ENCODE measurements at places on chromosomes 4 and X.

DNA sequence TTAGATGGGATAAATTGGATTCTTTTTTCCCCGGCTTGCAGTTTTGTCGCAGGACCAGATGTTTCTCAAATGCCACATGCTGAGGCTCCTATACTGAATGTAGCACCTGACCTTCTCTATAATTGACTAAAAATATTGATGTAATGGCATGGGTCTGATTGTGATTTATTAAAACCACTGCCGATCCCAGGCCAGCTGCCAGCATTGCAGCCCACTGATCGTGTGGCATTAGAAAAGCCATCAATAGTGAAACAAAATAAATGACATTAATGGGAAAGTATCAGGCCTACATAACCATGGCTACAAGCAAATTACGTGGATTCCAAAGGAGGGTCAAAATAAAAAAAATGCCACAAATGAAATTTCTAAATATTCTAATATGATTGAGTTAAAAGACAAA lies 98.7 kb downstream of the MAB21L2 start:
- DNase-seq = no peak

DNA sequence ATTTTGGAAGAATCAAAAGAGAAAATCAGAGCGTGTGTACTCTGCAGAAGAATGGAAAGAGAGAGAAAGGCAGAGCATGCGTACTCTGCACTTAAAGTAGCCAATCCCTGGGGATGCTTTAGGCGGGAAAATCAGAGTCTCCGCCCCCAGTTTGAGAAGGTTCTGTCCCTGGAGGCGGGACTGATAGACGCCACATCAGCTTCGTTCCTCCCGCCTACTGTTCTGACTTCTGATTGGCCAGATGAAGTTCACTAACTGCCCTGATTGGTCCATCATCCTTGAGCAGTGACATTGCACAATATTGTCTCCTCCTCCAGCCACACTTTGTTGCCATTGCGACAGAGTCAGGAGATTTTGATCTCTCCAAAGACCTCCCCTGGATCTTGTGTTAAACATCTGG lies 23.8 kb downstream of the SSX1 start:
- no peak for DNase-seq

GRCh38 chrX:69264158-69264581 lies 98.9 kb upstream of the PJA1 start:
- no peak for DNase-seq

DNA sequence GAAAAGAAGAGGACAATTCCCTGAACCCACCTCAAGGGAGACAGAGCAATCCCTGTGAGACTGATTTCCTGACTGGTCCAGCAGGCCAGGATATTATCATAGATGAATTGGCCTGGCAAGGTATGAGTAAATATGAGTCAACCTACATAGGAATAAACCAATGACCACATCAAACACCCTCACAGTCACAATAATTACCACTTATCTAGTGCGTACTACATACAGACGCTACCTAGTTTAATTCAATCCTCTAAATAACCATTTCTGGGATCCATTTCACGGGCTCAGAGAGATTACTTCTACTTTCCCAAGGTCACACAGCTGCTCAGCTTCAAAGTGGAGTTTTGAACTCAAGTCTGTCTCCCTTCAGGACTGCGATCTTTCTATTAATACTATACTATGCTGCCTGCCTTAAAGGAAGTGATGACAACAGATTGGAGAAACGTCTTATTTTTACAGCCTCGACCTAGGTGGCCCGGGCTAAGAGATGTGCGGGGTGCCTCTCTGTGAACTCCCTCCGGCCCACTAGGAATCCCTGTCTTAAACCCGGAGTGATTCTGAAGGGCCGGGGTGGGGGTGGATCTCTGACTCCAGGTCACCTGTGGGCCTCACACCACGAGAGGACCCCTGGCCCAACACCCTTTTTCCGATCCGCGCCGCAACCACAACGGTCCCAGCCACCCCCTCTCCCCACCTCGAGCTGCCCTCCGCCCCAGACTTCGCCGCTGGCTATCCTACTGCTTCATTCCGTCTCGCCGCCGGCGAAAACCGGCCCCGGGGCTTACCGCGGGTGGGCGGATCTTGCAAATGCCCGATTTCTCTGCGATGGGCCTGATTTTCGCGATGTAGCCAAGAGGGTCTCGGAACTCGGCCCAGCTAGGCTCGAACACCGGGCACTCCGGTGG lies 800 bp downstream of the KDM5C start:
- DNase-seq = no peak

- DNase-seq = no peak
These were observed 55.0 kb downstream of the PRPS1 start for GRCh38 chrX:107683124-107683895.

GRCh38 chr4:148998719-148999118 lies 556.5 kb upstream of the NR3C2 start:
- no peak for DNase-seq

- DNase-seq = no peak
These were observed 224.7 kb downstream of the MID1 start for GRCh38 chrX:10395643-10396042.

DNA sequence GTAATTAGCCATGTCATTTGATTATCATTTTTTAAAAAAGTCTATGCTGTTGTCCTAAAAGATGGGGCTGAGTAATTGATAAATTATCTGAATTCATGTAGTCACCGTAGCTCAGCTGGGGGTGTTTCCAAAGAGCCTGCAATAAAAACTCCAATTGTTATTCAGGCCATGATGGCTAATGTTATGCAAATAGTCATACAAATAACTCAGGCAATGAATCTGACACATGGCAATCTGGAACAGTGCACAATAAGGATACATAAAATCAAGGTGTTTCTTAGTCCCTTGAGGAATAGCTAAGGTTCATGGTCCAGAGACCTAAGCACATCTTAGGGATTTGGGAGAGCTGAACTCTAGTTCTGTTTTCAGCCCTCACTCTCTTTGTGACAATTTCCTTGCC lies 15.2 kb downstream of the MMRN1 start:
- no peak for DNase-seq

DNA sequence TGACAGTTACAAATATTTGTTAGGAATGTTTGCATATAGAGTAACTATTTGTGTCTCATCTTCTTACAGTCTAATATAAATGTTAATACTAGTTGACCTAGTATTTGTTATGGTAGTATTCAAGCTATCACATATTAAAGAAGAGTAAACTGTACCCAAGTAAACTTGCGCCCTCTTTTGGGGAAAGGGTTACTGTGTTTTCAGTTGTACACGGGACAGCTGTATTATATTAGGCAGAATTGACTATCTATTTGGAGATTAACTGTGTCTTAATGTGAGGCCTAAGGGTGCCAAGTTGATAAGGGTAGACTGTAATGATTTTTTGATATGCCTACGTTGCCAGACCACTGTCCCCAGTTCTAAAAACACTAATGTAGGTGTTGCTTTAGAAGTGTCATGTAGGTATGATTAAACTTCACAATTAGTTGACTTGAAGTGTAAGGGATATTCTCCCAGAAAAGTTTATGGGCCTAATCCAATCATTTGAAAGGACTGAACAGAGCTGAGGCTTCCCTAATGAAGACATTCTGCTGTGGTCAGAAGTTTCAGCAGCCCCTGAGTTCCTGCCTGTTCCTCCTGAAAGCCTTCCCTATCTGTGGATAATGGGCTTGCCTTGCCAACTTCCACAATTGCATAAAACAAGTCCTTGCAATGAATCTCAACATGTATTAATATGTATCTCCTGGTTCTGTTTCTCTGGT lies 172.8 kb upstream of the CXCL13 start:
- DNase-seq = no peak

DNA sequence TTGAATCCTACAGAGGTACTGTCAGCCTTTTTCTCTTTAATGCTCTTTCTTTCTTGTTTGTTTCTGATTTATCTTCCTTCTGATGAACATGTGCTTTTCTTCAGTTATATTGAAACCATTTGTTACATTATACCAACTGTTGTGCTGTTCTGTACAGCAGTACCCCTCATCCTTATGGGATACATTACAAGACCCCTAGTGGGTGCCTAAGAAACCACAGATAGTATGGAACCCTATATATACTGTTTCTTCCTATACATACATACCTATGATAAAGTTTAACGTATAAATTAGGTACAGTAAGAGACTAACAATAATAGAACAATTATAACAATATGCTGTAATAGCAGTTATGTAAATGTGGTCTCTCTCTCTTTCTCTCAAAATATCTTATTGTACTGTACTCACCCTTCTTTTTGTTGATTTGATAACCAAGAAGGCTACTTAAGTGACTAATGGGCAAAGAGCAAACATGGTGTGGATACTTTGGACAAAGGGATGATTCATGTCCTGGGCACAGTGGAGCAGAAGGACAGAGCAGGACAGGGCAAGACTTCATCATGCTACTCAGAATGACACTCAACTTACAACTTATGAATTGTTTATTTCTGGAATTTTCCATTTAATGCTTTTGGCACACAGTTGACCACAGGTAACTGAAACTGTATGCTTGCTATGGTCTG lies 10.7 kb upstream of the YIPF7 start:
- DNase-seq = no peak

GRCh38 chrX:21659320-21659719 lies 1.2 kb upstream of the KLHL34 start:
- DNase-seq = no peak

Data from stimulated activated CD8-positive, alpha-beta memory T cell treated with anti-CD3 and anti-CD28 coated beads, Interleukin-2, amount 100 ng/mL, for 48 hours (primary cell).